Chondrocyte (in vitro differentiated cells): ENCODE measurements at places on chromosomes 4 and X.

DNA sequence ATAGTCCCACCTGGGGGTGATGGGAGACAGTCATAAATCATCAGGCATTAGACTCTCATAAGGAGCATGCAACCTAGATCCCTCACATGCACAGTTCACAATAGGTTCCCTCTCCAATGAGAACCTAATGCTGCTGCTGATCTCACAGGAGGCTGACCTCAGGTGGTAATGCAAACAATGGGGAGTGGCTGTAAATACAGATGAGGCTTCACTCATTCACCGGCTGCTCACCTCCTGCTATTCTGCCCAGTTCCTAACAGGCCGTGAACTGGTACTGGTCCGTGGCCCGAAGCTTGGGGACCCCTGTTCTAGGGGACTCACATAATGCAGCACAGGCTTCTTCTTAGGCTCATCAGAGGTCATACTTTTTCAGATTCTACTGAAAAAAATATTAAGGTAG lies 625.9 kb upstream of the AGA start:
- DNase-seq = no peak

- DNase-seq = no peak
Measured at GRCh38 chr4:108920395-108921087, 157.7 kb upstream of the ETNPPL start.

GRCh38 chr4:123386609-123387008 lies 10.0 kb upstream of the SPRY1 start:
- no peak for DNase-seq

DNA sequence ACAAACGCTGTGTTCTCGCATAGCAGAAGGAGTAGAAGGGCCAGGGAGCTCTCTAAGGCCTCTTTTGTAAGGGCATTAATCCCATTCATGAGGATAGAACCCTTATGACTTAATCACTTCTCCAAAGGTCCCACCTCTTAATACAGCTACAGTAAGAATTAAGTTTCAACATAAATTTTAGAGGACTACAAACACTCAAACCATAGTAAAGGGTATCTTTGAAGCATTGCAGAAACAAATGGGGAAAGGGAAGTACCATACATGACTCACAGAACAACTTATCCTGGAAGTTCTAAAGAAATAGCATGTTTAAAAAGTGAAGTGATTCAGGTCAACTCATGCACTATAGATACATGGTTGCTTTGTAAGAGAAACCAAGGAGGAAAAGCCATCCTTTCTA lies 680.8 kb downstream of the RPA4 start:
- DNase-seq = no peak

GRCh38 chr4:156606554-156607477 lies 364.8 kb downstream of the PDGFC start:
- no peak for DNase-seq

- no peak for DNase-seq
Measured at GRCh38 chrX:123186801-123187200, 2.7 kb downstream of the GRIA3 start.
